ENCODE measurements at places on chromosomes 1 and 21.

GRCh38 chr1:180151508-180151907, 3.2 kb upstream of the QSOX1 start:
- no peak for DNase-seq

GRCh38 chr1:227913764-227914721, 33.7 kb downstream of the WNT9A start:
- no peak for DNase-seq

GRCh38 chr1:231602673-231602984, 24.0 kb upstream of the DISC1 start:
- DNase-seq, result no peak

GRCh38 chr21:40388046-40388445, 458.9 kb downstream of the DSCAM start:
- DNase-seq, result no peak

- DNase-seq, result no peak
Measured at GRCh38 chr1:27402349-27402754, 9.9 kb downstream of the GPR3 start.

- DNase-seq, result no peak
Measured at GRCh38 chr1:33826311-33826710, 37.6 kb upstream of the HMGB4 start.

- DNase-seq, result no peak
Measured at GRCh38 chr1:85611856-85612255, 31.3 kb downstream of the CCN1 start.

- DNase-seq, result no peak
Measured at GRCh38 chr1:70319750-70320149, 34.8 kb downstream of the ANKRD13C start.

DNA sequence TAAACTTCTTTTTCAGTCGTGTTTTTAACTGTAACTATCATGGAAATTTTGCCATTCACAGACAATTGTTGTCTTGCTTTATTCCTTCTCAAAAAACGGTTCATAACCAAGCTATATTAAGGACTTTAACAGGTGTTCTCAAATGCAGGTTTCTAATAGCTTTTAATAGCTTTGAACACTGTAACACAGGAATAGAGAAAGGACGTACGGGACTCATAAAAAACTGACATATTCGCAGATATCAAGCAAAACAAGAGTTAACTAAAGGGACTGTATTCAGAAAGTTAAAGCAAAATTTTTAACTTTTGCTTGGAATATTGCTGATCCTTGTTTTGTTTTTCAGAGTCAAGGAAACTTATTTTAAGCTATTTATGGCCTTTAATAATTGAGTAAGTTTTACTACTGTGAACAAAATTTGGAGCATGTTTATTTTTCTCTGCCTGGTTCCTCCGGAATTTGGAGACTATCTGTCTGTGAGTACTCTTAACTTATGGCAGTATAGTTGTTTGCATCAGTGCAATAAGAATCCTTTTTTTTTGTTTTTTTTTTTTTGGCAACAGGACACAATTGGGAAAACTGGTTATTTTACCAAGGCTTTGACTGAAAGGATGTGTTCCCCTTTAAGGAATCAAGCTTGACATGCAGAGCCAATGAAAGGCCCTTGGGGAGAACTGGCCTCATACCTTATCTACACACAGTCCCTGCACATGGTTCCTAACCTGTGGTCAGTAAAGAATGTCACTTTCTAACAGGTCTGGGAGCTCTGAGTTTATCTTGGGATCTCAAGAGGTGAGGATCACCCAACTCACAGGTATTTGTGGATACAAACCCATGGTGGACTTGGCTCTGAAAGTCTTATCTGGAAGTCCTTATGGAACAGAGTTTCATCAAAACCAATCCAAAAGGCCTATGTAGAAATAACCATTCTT, 5.8 kb upstream of the CD46 start:
- no peak for DNase-seq

DNA sequence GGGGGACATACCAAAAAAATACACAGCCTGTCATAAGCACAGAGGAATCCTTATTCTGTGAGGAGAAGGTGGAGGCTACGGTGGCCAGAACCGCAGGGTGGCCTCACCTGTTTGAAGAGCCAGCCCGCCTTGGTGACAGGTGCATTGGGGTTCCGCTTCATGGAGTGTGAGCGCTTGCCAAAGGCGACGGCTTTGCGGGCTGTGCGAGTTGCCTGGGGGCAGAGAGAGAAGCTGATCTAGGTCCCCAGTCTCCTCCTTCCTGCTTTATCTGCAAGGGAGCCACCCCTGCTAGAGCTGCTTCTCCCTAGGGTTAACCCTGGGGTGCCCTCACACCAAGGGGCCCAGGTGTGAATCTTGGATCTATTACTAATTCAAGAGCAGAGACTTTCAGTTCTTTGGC, 54.3 kb upstream of the GOLT1A start:
- no peak for DNase-seq

DNA sequence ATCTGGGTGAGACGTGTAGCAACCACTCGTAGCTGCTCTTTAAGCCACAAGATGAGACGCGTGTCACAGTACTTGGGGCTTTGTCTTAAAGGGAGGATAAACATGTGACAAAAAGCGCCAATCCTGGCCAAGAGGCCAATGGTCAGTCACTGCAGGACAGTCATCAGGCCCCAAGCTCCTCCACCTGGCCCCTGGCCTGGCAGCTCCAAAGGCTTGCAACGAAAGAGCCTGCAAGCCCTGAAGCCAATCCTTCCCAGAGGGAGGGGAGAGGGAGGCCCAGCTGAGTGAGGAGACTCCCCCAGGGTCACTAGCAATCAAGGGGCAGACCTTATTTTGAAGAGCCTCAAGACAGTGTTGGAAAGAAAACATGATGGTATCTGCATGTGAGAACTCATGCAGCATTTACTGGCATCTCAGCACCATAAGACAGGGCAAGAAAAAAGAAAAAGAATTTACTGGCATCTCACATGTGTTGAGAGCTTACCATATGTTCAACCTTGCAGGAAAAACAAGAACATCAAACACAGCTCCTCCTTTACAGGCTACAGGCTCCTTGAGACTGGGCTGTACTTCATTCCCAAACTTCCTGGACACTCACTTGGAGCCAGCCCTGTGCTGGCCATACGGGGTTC, 11.4 kb downstream of the GLIS1 start:
- DNase-seq, result no peak

DNA sequence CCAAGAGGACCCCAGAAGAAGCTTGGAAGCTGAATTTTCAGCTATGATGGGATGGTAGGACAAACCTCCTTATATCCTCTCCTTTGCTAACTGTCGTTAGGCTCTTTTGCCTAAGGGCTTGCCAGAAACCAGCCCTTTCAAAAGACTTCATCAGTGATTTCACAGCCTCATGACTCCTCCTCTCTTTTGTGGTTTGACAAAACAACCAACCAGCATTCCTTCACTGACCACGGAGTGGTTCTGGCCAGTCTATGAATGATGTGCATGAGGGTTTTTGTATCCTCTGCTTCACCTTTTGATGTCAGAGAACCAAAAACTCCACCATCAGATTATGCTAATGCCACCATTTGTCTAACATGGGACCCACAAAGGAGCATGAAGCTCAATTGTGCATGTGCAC, 116.9 kb upstream of the COA6 start:
- DNase-seq, result no peak

DNA sequence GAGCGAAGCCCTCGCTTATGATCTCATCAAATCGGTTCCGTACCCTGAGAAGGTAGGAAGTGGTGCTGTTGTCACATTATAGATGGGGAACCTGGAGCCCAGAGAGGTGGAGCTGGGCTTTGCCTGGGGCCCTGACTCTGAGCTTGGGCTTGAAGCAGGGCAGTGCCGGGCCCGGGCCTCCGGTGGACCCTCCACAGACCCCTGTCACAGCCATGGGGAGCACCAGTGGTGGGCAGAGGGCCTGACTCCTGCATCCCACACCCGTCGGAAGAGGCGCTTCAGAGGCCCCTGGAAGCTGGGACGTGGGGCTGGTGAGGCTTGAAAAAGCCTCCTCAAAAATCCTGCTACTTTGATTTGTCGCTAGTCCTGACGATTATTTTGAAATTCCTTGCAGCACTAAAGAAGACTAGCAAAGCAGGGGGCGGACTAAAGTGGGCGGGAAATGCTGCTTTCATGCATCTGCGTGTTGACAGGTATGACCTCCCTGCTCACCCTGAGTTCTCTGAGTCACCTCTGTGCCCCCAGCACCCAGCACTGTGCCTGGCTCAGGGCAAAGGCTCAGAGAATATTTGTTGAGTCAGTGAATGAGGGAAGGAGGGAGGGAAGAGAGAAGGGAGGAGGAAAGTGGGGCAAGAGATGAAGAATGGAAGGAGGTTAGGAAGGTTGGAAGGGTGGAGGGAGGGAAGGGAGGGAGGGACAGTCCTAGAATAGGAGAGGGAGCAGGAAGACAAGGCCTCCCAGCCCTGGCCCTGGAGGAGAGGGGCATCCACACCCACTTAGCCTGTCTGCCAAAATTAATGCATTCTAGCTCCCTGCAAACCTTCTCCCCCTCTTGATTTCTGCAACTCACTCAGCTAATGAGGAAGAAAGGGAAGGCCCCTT, 262.8 kb upstream of the VAMP3 start:
- DNase-seq, result no peak

DNA sequence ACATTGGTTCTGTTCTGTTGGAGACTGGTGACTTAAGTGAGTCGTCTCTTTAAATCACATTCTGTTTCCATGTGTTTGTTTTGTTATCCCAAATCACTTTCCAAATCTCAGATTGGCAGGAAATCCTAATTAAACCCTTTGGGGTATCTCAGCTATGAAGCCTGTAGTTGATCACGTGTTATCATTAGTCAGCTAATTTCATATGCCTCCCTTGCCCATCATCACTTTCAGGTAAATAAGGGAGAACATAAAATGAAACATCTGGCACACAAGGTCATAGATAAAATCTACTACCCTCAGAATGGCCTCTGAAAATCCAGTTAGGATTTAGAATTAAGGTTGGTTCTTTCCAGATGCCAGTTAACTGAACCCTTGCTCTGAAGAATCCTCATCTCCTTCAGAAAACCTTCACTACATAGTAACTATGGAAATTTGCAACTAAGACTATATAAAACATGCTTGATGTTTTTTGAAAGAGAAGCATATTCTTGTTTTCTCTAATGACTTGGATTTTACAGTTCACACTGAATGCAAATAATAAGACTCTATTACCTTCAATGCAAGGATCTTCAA, 401.5 kb downstream of the DSCAM start:
- no peak for DNase-seq

GRCh38 chr1:44154049-44154448, 12.6 kb upstream of the KLF18 start:
- no peak for DNase-seq

- no peak for DNase-seq
Measured at GRCh38 chr1:150622303-150622975, 7.0 kb downstream of the ENSA start.

GRCh38 chr1:174040387-174040786, 18.2 kb upstream of the RC3H1 start:
- DNase-seq, result no peak

- DNase-seq, result no peak
Measured at GRCh38 chr1:193348769-193349535, 162.5 kb upstream of the B3GALT2 start.

DNA sequence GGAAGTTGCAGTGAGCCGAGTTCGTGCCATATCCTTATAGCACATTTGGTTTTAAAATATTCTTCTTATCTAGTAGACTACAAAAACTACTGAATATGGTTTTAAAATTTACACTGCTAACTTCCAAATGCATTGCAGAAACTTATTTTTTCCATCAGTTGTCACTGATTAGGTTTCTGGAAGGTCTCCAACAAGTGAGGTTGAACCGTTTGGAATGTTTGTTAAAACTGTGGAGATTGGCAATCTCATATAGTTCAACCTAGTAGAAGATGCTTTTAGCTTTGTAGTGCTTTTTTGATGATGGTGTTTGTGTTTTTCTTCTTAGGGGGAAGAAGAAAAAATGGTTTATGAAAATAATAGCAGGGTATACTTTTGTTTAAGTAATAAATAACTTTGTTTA, 12.9 kb downstream of the CENPF start:
- DNase-seq, result no peak

- no peak for DNase-seq
Measured at GRCh38 chr1:246680190-246680589, 44.0 kb upstream of the SCCPDH start.

DNA sequence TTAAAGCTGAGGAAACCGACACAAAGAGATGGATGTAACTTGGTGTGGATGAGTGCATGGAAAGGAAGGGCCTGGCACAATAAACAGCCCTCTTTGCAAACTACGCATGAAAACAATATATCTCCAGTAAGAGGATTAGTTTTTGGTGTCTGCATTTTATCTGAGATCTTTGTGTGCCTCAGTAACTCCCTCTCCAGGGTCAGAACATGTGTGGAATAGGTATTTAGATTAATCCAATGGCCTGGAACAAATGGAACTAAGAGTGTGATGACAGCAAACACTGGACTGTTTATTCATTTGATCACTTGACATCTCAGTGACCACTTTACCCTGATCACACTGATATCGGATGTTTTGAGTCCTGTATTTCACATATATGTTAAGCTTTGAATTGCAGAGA, 45.3 kb downstream of the AKNAD1 start:
- no peak for DNase-seq

DNA sequence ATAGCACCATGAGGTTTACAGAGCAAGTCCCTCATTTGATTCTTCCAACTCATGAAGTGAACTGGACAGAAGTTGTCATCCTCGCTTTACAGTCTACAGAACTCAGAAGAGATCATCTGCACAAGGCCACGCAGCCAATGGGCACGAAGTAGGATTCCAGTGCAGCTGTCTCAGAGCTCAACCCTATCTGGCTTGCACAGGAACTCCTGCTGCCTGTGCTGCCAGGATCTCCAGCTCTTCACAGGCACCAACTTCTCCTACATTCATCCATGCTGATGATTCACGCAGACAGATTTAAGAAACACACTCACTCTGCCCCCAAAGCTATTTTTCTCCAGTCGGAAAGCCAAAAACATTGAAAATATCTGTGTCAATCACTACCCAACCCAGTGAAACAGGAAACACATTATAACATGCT, 157.0 kb downstream of the RERE start:
- DNase-seq, result no peak

DNA sequence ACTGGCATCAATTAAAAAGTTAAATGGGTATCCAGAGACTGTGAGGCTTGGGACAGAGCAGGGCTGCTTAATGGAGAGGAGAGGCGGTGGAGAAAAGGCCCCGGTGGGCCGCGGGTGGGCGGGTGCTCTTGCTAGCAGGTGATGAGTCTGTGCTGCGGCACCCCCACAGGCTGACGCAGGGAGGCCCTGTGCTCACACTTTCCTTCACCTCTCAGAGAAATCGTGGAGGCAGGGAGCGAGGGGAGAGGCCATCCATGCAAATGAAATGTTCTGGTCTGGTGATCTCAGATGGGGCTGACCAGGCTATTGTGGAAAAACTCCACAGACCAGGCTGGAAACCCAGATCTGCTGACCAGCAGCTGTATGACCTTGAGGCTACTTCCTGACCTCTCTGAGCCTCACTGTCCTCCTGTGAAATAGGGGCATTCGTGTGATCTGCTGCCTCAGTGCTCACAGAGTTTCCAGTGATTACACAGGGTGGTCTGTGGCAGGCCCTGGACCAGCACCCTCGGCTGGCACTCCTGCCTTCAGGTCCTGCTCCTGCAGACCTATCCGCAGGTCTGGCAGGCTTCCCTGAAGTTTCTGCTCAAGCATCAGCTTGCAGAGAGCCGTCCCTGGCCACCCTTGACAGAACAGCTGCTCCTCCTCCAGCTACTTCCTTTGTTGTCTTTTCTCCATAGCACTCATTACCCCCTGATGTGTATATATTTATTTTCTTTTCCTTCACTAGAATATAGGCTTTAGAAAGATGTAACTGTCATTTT, 89.2 kb downstream of the BEND5 start:
- no peak for DNase-seq

Measured in activated CD8-positive, alpha-beta memory T cell treated with anti-CD3 and anti-CD28 coated beads for 1 hour (primary cell).